SW480 (cell line): ENCODE measurements at places on chromosomes 4 and X.

DNA sequence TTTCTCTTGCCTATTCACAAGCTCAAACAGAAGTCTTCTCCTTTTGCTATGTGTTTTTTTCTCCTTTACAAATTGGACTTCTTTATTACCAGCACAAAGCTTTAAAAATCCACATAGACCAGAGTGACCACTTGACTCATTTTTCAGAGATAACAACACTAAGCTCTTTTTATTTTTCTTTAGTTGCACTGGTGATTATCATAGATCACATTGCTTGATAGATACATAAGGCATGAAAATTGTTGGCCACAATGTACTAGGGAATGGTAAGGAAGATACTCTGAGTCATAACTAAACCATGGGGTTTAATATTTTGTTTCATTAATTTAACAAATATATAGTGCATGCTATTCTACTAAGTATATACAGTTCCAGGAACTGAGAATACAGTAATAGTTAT is 159.0 kb downstream of the GASK1B start:
- DNase-seq = no peak

DNA sequence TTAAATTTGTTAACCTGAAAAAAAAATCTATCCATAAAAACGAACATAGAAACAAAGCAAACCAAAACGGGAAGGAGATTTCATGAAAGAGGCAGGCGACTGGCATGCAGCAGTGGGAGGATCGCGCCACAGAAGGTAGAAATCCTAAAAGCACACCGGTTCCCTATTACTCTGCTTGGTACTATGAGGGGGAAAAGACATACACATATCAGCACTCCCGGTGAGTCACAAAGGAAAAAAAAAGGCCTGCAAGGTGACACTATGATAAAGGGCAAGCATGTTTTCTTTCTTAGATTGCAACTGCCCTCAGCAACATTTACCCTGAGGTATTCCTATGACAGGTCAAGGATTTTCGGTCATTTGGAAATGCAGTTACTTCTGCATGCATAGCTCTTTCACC is 60.6 kb upstream of the NAP1L5 start:
- no peak for DNase-seq

DNA sequence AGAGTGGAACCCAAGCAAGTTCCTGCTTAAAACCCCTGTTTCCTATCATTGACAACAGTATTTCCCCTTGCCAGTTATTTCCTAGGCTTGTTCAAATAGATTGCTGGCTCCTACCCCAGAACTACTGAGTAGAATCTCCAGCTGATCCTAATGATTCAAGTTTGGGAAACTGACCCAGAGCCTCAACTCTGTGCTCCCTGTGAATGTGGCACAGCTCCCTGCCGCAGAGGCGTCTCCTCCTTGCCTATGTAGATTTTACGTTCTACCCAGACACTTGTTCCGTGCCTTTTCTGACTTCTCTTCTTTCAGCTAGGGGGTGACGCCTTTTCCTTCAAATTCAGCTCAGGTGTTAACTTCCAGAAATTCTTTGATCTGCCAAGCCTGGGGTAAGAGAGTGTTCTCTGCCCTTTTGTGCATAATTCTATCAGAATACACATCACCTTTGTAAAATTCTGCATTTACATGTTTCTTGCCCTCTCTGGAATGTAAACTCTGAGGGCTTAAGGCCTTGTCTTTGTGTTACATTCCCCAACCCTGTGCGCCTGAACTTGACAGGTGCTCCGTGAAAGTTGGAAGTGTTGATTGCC is 4.4 kb downstream of the LSM6 start:
- DNase-seq = no peak

GRCh38 chr4:107736037-107736436 is 16.0 kb upstream of the PAPSS1 start:
- DNase-seq = no peak

DNA sequence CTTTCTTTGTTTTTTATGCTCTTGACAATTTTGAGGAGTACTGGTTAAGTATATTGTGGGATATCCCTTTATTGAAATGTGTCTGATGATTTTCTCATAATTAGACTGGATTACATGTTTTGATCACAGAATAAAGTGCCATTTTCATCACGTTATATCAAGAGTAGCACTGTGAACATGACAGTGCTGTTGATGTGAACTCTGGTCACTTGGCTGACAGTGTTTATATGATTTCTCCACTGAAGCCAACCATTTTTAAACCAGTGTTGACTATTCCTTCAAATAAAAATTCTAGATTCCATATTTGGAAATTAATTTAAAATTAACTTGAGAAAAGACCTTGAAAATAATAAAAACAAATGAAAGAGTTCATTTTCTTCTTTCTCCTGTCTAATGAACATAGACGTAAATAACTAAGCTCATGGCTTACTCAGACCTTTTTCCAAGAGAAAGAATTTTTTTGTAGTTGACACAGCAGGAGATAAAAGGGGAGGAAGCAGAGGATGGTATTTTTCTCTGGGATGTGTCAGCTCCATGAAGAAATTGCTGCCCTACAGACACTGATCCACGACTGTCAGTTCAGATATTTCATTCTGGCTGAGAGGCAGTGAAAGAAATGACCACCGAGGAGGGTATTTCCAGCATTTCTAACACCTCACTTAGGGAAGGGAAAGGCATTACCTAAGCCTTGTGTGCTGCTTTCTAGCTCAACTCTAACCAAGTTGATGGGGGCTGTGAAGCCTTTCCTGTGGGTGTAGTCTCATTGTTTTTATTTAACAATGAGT is 150.9 kb upstream of the ANK2 start:
- DNase-seq = no peak

DNA sequence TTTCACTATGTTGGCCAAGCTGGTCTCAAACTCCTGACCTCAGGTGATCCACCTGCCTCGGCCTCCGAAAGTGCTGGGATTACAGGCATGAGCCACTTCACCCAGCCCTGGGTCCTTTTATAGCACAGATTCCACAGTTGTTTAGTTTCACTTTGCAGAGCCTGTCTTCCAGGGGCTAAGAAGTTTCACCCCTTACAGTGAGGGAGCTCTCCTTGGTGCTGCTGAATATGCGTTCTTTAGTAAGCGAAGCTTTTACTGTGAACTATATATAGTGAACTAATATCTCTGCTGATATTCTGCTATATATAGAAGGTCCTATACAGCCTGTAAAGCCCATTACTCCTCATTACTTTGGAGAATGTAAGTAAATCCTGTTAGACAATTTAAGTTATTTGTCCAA is 4.2 kb downstream of the TCEAL6 start:
- no peak for DNase-seq
